ENCODE measurements at places on chromosomes 1 and 21.

DNA sequence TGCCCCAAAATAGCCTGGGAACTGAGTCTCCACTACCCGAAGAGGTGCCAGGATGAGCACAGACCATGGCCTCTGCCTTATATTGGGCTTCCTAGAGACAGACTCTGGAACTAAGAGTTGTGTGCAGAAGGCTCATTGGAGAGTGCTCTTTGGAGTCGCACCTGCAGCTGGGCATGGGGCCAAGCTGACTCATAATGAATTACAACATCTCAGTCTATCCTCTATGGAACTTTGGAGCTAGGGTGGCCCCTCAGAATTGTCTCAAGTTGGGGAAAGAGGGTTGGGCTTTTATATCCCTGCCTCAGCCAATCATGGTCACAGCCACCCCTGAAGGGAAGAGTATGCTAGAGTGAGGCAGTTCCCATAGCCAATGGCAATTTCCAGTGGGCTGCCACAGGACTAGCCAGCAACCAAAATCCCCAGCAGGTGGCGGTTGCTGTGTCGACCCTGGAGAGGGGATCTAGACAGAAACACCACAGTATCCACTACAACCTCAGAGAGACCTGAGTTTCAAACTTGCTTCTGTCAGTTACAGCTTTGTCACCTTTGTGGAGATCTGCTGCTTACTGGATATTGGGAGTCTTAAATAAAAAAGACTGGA, 93.8 kb downstream of the DMRTA2 start:
- no peak for DNase-seq

DNA sequence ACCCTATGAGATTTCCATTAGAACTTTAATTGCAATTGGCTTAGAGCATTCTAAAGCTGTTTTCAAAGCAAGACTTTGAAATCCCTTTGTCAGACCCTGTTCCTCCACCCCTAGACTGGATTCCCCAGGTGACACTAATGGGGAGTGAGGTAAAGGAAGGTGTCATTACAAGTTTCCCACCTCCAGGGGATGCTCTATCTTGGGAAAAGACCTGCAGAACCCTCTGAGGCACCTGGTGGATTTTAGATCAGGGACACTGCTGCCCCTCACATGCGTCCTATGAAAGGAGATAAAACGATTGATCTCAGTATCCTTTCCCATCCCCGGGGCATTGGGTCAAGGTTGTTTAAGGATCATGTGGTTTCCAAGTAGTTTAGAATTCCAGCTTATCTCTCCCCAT, 80.3 kb upstream of the RGS4 start:
- DNase-seq, result no peak

DNA sequence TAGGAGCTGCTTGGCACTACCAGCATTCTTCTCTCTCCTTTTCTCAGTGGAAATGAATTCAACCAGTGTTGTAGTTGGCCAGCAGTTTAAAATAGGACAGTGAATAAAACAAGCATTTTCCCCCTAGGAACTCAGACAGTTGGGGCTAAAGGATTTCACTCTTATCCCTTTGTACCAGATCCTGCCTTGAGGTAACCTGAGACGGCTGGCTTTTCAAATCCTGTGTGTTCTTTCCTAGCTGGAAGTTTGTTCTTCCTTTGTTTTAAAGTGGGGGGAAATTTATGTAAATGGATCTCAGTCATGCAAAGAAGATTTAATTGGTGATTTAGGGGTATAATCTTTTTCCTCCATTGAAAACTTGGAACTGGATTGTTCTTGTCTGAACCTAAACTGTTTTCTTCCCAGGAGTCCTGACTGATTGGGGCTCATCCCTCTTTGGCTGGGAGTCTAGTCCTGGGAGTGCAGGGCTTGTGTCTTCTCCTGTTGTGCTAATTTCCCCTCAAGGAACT, 23.3 kb downstream of the ZP4 start:
- DNase-seq, result no peak

DNA sequence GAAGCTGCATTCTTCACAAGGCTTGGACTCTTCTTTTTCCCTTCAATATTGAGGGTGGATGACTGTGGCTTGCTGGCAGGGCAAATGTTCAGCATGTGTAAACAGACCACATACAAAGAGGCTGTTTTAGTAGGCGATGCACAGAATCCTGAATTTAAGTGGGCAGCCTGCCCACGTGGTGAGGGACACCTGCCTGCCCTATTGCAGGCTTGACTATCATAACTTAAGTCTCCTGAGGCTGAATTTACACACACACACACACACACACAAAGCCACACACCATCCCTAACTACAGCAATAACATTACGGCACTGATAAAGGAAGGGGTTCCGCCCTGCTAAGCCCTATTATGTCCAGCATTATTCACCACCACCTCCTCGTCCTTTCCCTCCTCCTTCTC, 15.9 kb downstream of the SYT2 start:
- no peak for DNase-seq

DNA sequence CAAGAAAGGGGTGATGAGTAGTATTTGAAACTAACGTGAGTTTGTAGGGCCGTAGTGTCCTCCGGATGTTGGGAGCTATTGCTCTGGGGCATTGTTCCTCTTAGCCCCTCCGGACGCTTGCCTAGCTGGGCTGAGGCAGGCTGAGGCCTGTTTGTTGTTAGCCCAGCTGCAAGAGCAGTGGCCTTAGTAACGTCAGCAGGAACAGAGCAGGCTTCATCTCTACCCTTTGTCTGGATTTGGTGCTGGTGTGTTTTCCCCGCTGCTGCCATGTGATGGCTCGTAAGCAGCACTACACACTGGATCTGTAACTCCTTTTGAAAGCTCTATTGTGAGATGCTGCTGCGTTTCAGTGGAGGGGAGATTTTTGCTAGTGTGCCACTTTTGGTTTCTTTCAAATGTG, 57.6 kb downstream of the DNM3 start:
- DNase-seq, result no peak

DNA sequence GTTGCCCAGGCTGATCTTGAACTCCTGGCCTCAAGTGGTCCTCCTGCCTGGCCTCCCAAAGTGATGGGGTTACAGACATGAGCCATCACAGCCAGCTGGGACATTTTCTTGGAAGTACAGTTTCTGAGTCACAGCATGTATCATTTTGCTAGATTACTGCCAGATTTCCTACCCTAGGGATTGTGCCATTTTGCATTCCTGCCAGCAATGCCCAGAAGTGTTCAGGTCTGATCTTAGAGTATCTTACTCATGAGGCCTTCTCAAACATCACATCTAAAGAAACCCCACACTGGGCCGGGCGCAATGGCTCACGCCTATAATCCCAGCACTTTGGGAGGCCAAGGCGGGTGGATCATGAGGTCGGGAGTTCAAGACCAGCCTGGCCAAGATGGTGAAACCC, 10.2 kb downstream of the BMP8A start:
- no peak for DNase-seq

Data from activated CD4-positive, alpha-beta T cell treated with anti-CD3 and anti-CD28 coated beads, Interleukin-2, amount 50 U/mL, for 24 hours (primary cell).